Activated T-cell treated with anti-CD3 and anti-CD28 coated beads, Interleukin-2, amount 50 U/mL, for 72 hours (primary cell): ENCODE measurements at places on chromosomes 4 and X. TPM values are rescaled to one million over a fixed set of nuclear protein-coding genes. Genes with fewer than 3 reads are reported as not detected.

The UCHL1 gene
- total RNA-seq: 2.8 TPM

The DCK gene
- 45.4 TPM for total RNA-seq

- peaks cover 8% of the 10 kb centered on the region for H3K27me3 ChIP-seq
- no peak overlapping the region for H3K4me3 ChIP-seq
- peaks cover 17% of the 10 kb centered on the region for H3K4me1 ChIP-seq
- no peaks in the 10 kb centered on the region for H3K36me3 ChIP-seq
- no peak for DNase-seq
- no peak overlapping the region for H3K27ac ChIP-seq
Measured at GRCh38 chr4:7037425-7037824, 5.7 kb upstream of the TADA2B start.

DNA sequence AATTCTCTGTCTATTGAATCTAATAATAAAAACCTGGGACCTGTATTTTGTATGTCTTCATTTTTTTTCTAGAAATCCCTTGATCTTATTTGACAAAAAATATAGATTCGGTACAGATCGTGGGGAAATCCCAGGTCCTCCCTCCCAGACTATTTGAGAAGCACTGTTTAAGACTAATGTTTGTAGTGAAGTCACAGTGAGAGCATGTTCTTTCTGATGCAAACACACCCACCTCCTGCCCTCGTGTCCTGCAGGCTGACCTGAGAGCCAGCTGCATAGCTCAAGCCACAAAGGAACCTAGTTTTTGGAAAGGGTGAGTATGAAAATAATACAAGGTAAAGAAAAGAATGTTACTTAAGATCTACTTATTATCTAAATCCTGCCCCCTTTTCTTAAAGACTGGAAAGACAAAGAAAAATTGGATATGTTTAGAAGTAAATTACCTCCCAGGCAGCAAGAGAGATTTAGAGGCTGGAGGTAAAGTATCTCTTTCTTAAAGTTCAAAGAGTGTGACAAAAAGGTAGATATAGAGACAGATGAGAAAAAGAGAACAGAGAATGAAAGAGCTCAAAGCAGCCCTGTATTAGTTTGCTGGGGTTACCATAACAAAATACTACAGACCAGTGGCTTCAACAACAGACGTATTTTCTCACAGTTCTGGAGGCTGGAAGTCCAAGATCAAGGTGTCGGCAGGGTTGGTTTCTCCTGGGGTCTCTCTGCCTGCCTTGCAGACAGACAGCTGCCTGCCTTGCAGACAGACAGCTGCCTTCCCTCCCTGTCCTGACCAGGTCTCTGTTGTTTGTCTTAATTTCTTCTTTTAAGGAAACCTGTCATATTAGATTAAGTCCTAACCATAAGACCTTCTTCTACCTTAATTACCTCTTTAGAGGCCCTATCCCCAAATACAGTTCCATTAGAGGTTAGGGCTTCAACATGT lies 20.4 kb upstream of the DCTD start:
- no peak overlapping the region for H3K27ac ChIP-seq
- peaks cover 6% of the 10 kb centered on the region for H3K4me1 ChIP-seq
- no peaks in the 10 kb centered on the region for H3K36me3 ChIP-seq
- DNase-seq: no peak
- H3K27me3 ChIP-seq: peaks cover 10% of the 10 kb centered on the region

- H3K27me3 ChIP-seq: peaks cover 21% of the 10 kb centered on the region
- no peaks in the 10 kb centered on the region for H3K4me1 ChIP-seq
Measured at GRCh38 chr4:153817466-153817865, 28.6 kb upstream of the SFRP2 start.
